Stimulated activated CD8-positive, alpha-beta memory T cell treated with anti-CD3 and anti-CD28 coated beads, Interleukin-4, amount 100 ng/mL, for 24 hours (primary cell): ENCODE measurements at places on chromosomes 16 and 17.

GRCh38 chr16:86635176-86635876 is 57.0 kb downstream of the FOXL1 start:
- no peak for DNase-seq

DNA sequence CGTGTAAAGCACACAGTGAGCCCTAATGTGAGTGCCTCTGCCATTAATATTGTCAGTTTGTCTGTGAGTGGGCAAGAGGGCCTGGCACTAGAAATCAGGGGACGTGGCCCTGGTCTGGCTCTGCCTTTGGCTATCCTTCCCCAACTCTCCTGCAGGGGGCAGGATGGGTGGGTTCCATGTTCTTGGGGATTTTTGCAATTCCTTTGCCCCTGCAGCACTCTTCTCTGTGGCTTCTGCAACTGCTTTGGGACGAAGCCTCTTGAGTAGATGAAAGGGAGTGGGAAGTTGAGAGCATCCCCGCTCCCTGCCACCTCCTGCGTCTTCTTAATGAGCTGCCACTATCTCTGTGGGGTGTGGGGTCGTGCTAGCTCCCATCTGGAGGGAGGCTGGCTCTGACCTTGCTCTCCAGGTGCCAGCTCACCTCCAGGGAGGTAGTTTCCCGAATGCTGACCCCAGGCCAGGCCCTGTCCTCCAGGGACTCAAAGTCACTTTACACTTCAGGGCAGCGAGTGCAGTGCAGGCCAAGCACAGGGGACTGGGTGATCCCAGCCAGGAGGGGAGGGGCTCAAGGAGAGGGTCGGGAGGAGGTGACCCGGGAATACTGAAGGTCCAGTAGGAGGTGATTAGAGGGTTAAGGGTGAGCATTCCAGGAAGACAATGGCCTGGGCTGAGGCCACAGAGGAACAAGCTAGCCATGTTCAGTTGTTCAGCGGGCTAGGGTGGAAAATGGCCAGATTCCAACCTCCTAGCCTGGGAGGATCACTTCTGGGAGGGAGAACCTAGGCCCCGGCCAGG is 121.0 kb upstream of the NLRP1 start:
- DNase-seq, result no peak

DNA sequence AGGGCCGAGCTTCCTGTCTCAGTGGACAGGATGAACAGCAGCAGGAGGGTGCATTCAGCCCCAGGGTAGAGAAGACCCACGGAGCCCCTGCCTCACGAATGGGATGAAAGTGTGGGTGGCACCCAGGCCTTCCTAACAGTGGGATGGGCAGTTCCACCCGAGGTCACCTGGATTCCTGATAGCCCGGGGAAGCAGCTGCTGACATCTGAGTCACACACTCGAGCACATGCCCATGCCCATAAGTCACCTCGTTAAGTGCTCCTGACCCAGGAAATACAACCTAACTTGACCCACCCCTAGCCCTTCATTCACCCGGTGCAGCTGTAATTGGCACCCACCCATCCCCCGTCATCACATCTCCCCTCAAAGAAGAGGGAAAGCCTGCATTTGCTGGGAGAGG is 85.3 kb upstream of the FOXF1 start:
- DNase-seq, result no peak

DNA sequence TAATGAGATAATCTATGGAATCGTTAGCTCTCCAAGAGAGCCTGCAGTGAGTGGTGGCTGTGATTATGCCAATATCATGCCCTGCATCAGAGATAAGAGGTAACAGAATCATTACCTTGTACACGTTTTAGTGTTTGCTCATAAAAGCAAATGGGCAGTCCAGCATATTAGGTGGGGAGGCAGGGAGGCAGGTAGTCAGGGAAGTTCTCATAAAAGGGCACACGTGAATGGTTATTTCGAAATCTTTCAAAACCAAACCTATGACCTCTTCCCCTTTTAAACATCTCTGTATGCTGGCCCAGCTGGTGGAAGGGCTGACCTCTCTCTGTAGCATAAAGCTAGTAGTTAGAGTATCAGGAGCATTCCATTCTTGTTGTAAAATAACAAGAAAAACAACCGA is 51.7 kb downstream of the VAT1L start:
- no peak for DNase-seq

DNA sequence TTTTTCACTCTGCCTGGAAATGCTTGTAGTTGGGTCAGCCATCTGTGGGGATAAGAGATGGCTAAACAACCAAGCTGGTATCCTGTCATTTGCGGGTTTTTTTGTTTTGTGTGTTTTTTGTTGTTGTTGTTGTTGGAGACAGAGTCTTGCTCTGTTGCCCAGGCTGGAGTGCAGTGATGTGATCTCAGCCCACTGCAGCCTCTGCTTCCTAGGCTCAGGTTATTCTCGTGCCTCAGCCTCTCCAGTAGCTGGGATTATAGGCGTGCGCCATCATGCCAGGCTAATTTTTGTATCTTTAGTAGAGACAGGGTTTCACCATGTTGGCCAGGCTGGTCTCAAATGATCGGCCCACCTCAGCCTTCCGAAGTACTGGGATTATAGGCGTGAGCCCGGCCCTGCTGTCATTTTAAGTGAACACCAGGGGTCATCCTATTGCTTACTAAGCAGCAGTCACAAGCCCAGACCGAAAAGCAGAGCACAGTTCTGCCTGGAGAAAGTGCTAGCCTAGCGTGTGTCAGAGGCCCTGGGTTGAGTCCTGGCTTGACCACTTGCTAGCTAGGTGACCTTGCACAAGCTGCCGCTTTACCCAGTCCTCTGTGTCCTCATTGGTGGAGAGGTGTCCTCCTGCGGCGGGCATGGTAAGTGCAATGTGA is 4.6 kb downstream of the SMCR8 start:
- DNase-seq, result no peak

DNA sequence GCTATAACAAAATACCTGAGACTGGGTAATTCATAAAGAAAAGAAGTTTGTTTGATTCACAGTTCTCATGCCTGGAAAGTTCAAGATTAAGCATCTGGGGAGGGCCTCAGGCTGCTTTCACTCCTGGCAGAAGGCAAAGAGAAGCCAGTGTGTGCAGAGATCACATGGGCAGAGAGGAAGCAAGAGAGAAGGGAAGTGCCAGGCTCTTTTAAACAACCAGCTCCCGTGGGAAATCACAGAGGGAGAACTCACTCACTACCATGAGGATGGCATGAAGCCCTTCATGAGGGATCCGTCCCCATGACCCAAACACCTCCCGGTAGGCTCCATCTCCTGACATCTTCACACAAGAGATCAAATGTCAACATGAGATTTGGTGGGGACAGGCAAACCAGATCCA is 501.6 kb downstream of the MAF start:
- DNase-seq, result no peak

GRCh38 chr17:66207936-66208335 is 16.0 kb upstream of the CEP112 start:
- DNase-seq, result no peak

DNA sequence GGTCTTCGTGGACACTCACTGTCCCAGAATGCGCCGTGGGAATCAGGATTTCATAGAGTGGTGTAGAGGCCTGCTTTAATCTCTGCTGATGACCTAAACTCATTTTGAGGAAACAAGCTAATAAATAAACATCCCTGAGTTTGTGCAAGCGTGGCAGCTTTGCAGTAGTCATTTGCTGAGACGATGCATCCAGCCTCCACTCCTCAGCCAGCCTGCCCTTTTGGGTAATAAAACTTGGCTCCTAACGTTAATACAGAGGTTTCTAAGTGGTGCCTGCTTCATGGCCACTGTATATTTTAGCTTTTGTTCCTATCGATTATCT is 1.3 kb downstream of the DGKE start:
- DNase-seq, result no peak

GRCh38 chr16:30185683-30186421 is 2.5 kb downstream of the CORO1A start:
- DNase-seq, result peak; percentile 74

DNA sequence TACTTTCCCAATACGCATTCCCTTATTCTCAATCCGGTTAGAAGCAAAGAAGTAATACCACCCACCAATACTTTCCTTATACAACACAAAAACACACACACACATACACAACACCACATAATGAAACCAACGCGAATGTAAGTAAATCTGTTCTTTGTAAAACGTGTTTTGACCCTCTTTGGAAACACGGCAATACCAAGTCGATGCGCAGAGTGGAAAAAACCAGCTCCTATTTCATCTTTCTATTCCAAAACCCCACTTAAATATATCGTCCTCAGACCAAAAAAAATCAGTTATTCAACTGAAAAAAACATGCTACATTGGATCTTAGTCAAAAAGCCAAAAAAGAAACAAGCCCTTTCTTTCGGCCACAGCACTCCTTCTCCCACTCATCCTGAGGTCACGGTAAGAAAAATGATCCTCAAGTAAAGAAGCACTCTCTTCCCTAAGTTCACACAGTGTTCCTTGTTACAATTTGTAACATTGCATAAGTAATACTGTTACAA is 31.0 kb upstream of the ARL4D start:
- no peak for DNase-seq

GRCh38 chr17:69704935-69705334 is 290.4 kb downstream of the MAP2K6 start:
- DNase-seq, result no peak

DNA sequence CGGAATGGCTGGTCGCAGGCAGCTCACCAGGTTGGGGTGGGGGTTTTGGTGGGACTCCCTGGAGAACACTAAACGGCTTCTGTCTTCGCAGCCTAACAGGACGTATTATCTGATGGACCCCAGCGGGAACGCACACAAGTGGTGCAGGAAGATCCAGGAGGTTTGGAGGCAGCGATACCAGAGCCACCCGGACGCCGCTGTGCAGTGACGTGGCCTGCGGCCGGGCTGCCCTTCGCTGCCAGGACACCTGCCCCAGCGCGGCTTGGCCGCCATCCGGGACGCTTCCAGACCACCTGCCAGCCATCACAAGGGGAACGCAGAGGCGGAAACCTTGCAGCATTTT is 59.7 kb downstream of the PDPK1 start:
- DNase-seq, result no peak

GRCh38 chr16:12323007-12323758 is 346.6 kb downstream of the SNX29 start:
- DNase-seq, result peak; percentile 19

DNA sequence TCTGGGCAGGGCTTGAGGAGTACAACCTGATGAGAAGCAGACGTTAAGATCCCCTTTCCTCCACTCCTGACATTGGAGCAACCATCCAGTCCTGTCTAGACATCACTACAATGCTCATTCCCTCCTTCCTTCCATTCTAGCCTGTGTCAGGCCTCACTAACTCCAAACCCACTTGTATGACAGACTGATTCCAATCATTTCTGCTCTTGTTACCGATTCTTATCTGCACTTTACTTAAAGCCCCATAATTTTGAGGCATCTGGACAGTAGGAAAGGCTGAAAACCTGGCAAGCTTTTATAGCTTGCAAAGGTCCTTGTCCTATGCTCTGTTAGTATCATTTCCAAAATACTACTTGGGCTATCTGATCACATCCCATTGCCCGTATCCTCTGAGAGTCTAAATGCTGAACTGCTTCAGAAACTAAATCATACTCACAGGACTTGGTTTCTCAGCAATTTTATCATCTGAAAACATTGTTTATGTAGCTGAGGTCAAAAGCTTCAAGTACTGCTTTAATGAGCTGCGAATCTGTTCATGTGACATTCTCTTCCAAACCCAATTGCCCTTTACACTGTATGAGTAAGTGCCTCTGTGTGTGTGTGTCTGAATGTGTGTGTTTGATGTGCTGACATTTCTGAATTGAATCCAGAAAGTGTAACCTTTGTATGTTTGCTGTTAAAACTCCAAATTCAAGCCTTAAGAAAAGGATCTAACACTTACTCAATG is 57.2 kb upstream of the CACNG3 start:
- DNase-seq, result no peak

GRCh38 chr17:27366437-27366836 is 72.5 kb downstream of the WSB1 start:
- DNase-seq, result no peak

- DNase-seq, result peak; percentile 61
Observed at GRCh38 chr16:68356249-68356918, 45.6 kb downstream of the PRMT7 start.

- no peak for DNase-seq
Observed at GRCh38 chr16:8402981-8403843, 187.1 kb downstream of the TMEM114 start.

DNA sequence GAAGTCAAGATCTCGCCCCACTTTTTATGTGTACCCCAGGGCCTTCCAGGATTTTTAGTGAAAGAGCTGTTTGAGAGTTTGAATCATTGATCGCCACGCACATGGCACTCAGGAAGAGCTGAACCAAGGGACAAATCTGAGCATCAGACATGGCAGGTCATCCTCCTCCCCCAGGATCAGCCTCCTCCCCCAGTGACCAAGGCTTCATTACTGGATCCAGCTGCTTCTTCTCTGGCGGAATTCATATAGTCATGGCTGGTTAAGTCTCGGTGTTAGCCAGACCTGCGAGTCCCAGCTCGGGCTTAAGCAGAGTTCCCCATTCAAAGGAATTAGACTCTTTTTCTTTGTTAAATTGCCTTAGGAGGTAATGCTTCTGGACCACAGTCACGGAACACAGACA is 32.5 kb downstream of the CDRT4 start:
- no peak for DNase-seq

- DNase-seq, result no peak
Observed at GRCh38 chr16:66651965-66652364, 44.6 kb downstream of the CMTM4 start.

- DNase-seq, result no peak
Observed at GRCh38 chr16:11681556-11681955, 13.3 kb downstream of the SNN start.

DNA sequence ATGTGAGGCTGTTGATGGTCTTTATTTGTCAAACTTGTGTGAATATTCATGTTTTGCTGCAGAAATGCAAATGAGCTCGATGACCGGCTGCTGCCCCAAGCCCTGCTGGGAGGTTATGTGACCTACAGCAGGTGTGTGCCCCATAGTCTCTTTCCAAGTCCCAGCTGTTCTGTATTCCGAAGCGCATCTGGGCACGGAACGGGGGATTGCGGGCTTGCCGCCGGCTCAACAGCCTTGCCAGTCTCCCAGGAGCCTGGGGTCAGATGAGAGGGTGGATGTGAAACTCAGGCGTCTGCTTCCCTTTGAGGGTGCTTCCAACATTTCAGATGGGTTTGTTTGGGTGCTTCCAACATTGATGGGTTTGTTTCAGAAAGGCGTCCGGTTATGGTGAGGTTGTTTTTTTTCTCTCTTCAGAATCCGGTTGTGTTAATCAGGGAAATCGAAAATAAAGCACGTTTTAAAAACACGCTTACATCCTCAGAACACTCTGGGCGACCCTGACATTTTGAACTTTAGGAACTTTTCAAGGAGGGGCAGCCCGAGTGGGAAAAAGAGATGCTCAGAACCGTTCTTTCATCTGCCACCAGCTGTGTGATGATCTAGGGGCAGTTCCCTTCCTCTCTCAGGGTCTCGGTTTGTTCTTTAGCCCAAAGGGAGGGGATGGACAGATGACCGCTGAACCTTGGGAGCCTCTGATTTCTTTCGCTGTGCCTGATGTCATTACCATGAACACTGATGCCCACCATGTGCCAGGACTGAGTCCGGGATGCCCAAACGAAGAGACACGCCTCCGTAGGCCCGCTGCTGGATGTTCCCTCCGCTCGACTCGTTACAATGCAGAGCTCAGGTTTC is 47.8 kb upstream of the AMZ2 start:
- DNase-seq, result no peak

DNA sequence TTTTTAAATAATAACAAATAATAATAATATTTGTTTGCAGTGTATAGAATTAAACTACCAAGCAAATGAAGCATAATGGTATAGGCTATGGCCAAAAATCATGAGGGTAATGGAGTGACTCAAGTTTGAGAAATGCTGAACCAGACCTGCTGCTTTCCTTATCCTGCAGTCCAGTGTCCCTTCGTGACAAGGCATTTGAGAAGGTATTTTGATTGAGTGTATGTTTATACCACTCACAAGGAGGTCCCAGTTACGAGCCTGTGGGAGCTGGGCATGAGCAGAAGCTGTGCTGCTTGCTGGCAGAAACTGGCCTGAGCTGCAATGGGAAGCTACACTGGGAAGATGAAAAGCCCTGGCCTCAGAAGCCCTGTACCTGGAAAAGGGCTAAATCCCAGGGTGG is 50.3 kb downstream of the GNAO1 start:
- DNase-seq, result no peak
